ENCODE measurements at places on chromosomes 1 and 21. TPM values are rescaled to one million over a fixed set of nuclear protein-coding genes. Genes with fewer than 3 reads are reported as not detected.

TMEM240 gene
- 0.41 TPM for total RNA-seq

TMEM53 gene
- total RNA-seq: 4.3 TPM

CDK11A gene
- 81.7 TPM for total RNA-seq

KCNK2 gene
- not detected for total RNA-seq

SLC30A10 gene
- not detected for total RNA-seq

LPAR3 gene
- 0.47 TPM for total RNA-seq

LRRN2 gene
- total RNA-seq: not detected

LHX8 gene
- total RNA-seq: not detected

PLEKHG5 gene
- total RNA-seq: 1.8 TPM

IFNLR1 gene
- total RNA-seq: 3.1 TPM

KCNJ10 gene
- not detected for total RNA-seq

OR2L13 gene
- not detected for total RNA-seq

CLDN17 gene
- total RNA-seq: not detected

ERVH48-1 gene
- total RNA-seq: 0.26 TPM

GREM2 gene
- 0.05 TPM for total RNA-seq
